ENCODE measurements at places on chromosomes 1 and 21. TPM values are rescaled to one million over a fixed set of nuclear protein-coding genes. Genes with fewer than 3 reads are reported as not detected.

- peaks cover 42% of the 10 kb centered on the region for H3K27me3 ChIP-seq
- H3K36me3 ChIP-seq, result no peaks in the 10 kb centered on the region
- no peak for DNase-seq
- H3K4me1 ChIP-seq, result no peaks in the 10 kb centered on the region
- no peak overlapping the region for H3K4me3 ChIP-seq
Observed at GRCh38 chr1:51969038-51969705, 21.3 kb downstream of the RAB3B start.

DNA sequence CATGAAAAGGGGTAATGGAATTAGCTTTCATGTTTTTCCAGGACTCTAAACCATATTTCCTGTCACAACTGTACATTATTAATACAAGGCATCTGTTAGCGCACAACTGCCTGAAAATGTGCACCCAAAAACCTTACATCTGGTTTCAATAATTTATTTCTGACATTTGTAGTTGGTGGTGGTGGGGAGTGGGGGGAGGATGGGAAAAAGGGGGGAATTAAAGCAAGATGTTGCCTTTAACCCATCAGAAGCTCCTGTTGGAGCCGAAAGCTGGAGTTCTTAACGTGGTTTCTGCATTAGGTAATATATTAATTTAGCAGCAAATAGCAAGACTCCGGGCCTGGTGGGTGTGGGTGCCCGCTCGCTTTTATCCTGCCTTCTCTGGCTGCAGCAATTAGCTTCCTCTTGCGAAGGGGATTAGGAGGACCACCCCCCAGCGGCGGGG lies 36.9 kb upstream of the HHAT start:
- peaks cover 27% of the 10 kb centered on the region for H3K4me1 ChIP-seq
- no peak for DNase-seq
- H3K27ac ChIP-seq, result peak overlapping the region; percentile 71

GRCh38 chr21:14943616-14944015 lies 121.2 kb downstream of the NRIP1 start:
- H3K27me3 ChIP-seq, result no peaks in the 10 kb centered on the region
- DNase-seq, result no peak
- H3K36me3 ChIP-seq, result no peaks in the 10 kb centered on the region
- no peak overlapping the region for H3K4me3 ChIP-seq

GRCh38 chr1:234934611-234935033 lies 194.0 kb downstream of the TOMM20 start:
- peaks cover 15% of the 10 kb centered on the region for H3K4me1 ChIP-seq
- H3K27me3 ChIP-seq, result no peaks in the 10 kb centered on the region

GRCh38 chr1:29354511-29355098 lies 118.3 kb downstream of the PTPRU start:
- no peak overlapping the region for H3K27ac ChIP-seq
- H3K4me1 ChIP-seq, result no peaks in the 10 kb centered on the region
- DNase-seq, result peak; percentile 56
- H3K4me3 ChIP-seq, result no peak overlapping the region

DNA sequence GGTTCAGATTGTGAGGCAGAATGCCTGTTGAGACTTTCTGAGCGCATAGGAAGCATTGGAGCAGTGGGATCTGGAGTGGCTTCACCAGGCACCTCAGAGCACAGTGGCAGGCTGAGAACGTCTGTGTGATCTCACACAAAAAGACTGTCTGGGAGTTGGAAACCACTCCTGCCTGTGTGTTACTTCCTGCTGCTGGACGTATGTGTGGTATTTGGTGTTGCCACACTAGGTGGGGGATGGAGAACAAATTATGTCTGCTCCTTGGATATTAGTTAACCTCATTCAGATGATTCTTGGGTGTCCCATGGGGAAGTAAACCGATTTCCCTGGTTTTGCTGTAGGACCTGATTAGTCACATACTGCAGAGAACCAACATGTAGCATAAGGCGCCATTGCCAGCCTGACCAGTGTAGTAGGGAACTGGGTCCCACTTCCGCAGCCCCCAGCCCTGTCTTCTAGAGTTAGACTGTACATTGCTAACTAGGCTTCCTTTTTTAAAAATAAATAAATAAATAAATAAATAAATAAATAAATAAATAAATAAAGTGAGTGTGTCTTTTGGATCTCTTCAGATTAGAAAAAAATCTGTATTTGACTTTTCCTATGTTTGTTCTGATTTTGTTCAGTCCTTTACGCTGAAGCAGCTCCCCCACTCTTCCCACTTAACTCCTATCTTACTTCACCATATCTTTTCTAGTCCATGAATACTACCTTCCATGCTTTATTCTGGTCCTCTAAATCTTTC lies 26.9 kb downstream of the UCK2 start:
- H3K36me3 ChIP-seq, result no peaks in the 10 kb centered on the region
- no peak for DNase-seq
- H3K4me1 ChIP-seq, result peaks cover 7% of the 10 kb centered on the region
- no peaks in the 10 kb centered on the region for H3K27me3 ChIP-seq

DNA sequence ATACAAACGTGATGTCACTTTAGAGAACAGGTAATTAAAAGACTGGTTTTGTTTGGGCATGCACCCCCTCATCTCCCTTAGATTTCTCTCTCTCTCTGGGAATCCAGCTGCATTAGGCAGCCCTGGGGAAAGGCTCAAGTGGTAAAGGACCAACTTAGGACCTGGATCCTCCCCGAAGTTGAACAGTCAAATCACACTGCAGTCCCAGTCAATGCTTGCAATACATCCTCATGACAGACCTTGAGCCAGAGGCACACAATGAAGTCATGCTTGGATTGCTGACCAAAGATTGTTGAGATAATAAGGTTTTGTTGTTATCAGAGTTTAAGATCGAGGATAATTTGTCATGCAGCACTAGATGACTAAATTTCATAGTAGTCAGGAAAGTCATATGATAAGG lies 1285.8 kb upstream of the NCAM2 start:
- H3K36me3 ChIP-seq, result no peaks in the 10 kb centered on the region
- no peaks in the 10 kb centered on the region for H3K27me3 ChIP-seq
- no peaks in the 10 kb centered on the region for H3K4me1 ChIP-seq
- H3K4me3 ChIP-seq, result no peak overlapping the region
- no peak overlapping the region for H3K27ac ChIP-seq

Gene RASSF5
- total RNA-seq, result 37.6 TPM

Gene MRPL39
- total RNA-seq, result 19.9 TPM

Gene SPOCD1
- 31.4 TPM for total RNA-seq

GRCh38 chr1:97041026-97041425 lies 319.4 kb downstream of the PTBP2 start:
- no peaks in the 10 kb centered on the region for H3K36me3 ChIP-seq
- no peaks in the 10 kb centered on the region for H3K4me1 ChIP-seq
- no peaks in the 10 kb centered on the region for H3K27me3 ChIP-seq
- H3K4me3 ChIP-seq, result no peak overlapping the region

Gene KCNH1
- not detected for total RNA-seq

DNA sequence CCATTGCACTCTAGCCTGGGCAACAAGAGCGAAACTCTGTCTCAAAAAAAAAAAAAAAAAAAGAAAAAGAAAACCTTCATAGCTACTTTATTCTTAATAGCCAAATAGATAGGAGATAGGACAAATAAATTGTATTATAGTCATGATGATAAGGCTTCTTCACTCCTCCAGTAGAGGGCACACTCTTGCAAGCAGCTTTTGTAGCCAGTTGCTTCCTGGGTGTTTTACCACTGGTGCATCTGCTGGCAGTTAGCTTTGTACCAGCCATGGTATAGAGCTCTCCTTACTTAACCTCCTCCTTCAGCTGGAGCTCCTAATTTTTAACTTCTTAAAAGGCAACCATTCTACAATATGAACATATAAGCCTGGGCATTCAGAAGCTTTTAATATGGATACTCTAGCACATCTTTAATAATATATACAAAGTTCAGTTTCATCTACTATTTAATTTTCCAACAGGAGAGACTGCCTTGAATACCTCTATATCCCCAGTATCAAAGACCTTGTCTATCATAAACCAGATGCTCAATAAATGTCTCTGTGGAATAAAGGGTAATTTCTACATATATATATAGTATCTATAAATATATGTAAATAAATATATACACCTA lies 35.8 kb downstream of the EVI5 start:
- H3K27ac ChIP-seq, result no peak overlapping the region
- H3K4me3 ChIP-seq, result no peak overlapping the region
- no peaks in the 10 kb centered on the region for H3K36me3 ChIP-seq
- H3K27me3 ChIP-seq, result no peaks in the 10 kb centered on the region
- no peaks in the 10 kb centered on the region for H3K4me1 ChIP-seq

GRCh38 chr1:163745204-163745603 lies 423.4 kb downstream of the NUF2 start:
- no peak overlapping the region for H3K27ac ChIP-seq
- no peaks in the 10 kb centered on the region for H3K27me3 ChIP-seq

DNA sequence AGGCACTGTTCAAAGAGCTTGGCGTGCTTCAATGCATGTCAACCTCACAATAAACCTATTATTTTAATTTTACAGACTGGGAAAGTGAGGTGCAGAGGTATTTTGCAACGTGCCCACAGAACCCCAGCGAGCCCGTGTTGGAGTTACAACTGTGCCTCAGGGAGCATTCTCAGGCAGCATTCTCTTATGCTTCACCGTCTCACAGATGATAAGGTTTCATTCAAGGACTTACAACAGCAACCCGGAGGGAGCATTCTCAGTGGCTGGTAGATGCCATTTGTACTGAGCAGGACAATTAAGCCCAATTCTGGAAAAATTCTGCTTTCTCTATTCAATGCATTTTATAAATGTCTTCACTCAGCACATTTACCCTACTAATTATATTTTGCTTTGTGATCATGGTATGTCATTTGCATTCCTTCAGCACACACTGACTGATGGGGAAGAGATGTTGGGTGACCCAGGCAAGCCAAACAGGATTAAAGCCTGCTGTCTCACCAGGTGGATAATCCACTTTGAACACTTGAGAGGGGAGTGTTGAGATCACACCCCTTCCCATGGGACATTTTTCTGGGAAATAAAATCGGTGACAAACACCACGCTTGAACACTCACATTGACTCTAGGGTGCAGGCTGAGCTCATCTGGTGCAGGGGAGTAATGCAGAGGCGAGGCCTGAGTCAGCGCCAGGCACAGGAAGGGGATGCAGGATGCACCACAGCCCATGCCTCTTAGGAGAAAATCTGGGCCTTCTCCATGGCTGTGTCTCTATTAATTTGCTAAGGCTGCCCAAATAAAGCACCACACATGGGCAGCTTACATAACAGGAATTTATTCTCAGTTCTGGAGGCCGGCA lies 113.9 kb downstream of the CLIC6 start:
- no peak overlapping the region for H3K4me3 ChIP-seq
- H3K27ac ChIP-seq, result no peak overlapping the region
- no peak for DNase-seq
- H3K4me1 ChIP-seq, result no peaks in the 10 kb centered on the region
- no peaks in the 10 kb centered on the region for H3K27me3 ChIP-seq

- H3K36me3 ChIP-seq, result no peaks in the 10 kb centered on the region
- no peak for DNase-seq
- H3K4me3 ChIP-seq, result no peak overlapping the region
- H3K27ac ChIP-seq, result no peak overlapping the region
- H3K27me3 ChIP-seq, result no peaks in the 10 kb centered on the region
Observed at GRCh38 chr1:48654606-48655210, 122.0 kb downstream of the BEND5 start.

- H3K27ac ChIP-seq, result no peak overlapping the region
- H3K36me3 ChIP-seq, result no peaks in the 10 kb centered on the region
- no peaks in the 10 kb centered on the region for H3K27me3 ChIP-seq
- H3K4me1 ChIP-seq, result no peaks in the 10 kb centered on the region
Observed at GRCh38 chr1:78836726-78837125, 169.8 kb downstream of the ADGRL4 start.

- no peaks in the 10 kb centered on the region for H3K4me1 ChIP-seq
- H3K4me3 ChIP-seq, result no peak overlapping the region
- DNase-seq, result no peak
- H3K36me3 ChIP-seq, result no peaks in the 10 kb centered on the region
- no peak overlapping the region for H3K27ac ChIP-seq
- no peaks in the 10 kb centered on the region for H3K27me3 ChIP-seq
Observed at GRCh38 chr1:245546875-245547274, 392.1 kb downstream of the KIF26B start.

Gene PDE4B
- 14.3 TPM for total RNA-seq

DNA sequence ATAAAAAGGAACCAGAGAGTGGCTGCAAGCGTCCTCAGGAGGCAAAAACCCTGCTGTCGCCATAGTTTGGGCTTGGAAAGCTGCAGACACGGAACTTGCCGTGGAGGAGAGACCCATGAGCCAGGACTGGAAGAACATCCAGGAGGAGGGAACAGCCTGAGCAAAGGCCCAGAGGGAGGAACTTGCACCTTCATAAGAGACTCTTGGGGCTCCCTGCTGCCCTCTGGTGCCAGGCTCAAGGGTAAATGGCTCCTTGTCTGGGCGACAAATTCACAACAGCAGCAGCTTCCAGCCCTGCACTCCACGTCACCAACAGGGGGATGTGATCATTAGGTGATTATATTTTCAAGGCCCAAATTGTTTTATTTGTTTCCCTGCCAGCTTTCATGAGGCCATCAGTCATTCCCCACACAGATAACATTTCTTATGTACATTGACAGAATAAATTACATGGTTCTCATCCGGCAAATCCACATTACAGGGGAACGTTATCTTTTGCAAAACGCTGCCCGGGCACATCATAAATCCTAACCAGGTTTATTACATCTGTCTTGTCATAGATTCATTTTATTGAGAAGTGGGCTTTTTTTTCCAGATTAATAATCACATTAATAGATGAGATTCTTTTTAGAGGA lies 143.0 kb upstream of the GRIK3 start:
- H3K27me3 ChIP-seq, result peaks cover 30% of the 10 kb centered on the region
- no peaks in the 10 kb centered on the region for H3K4me1 ChIP-seq
- DNase-seq, result no peak
- no peak overlapping the region for H3K27ac ChIP-seq
- no peaks in the 10 kb centered on the region for H3K36me3 ChIP-seq
- no peak overlapping the region for H3K4me3 ChIP-seq

DNA sequence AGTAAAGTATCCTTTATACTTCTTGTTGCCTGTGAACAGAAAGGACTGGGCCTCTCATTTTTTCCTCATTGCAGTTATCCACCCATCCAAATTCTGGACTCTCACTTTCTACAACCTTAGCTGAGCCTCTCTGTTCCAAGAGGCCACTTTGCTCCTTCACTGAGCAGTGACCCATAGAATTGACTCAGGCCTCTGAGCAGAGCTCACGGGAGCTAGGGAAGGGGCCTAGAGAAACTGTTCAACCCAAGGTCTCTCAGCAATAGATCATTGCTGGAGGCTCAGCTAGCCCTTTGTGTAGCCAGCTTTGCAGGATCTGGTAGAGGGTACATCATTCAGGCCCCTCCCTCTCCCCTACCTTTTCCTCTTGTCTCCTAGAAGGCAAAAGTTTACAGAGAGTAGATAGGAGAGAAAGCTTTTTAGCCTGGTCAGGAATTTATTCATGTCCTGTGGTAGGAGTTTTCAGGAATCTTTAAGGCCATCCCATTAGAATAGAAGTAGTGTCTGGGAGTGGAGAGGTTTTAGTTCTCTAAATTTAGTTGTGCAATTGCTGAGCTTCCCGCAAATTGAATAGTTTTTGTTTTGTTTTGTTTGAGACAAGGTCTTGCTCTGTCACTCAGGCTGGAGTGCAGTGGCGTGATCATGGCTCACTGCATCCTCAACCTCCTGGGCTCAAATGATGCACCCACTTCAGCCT lies 6.7 kb downstream of the INTS3 start:
- no peak for DNase-seq
- peaks cover 20% of the 10 kb centered on the region for H3K4me1 ChIP-seq
- H3K4me3 ChIP-seq, result no peak overlapping the region

GRCh38 chr1:221692643-221693042 lies 49.2 kb downstream of the DUSP10 start:
- no peak for DNase-seq
- H3K4me3 ChIP-seq, result no peak overlapping the region
- H3K27ac ChIP-seq, result no peak overlapping the region
- H3K27me3 ChIP-seq, result no peaks in the 10 kb centered on the region
- no peaks in the 10 kb centered on the region for H3K36me3 ChIP-seq

GRCh38 chr1:193794239-193794638 lies 607.8 kb upstream of the B3GALT2 start:
- H3K36me3 ChIP-seq, result no peaks in the 10 kb centered on the region
- no peaks in the 10 kb centered on the region for H3K27me3 ChIP-seq
- DNase-seq, result no peak
- no peak overlapping the region for H3K27ac ChIP-seq
